H7 (cell line): ENCODE measurements at places on chromosomes 7 and 10. TPM values are rescaled to one million over a fixed set of nuclear protein-coding genes. Genes with fewer than 3 reads are reported as not detected.

The SLC16A12 gene
- 4.1 and 5.4 TPM in 2 replicates for total RNA-seq

The AS3MT gene
- 10.7 and 14.5 TPM in 2 replicates for total RNA-seq

The ZNF212 gene
- total RNA-seq: 9.7 and 10.7 TPM in 2 replicates

The NKX2-3 gene
- total RNA-seq: not detected in 2 replicates

The UPP1 gene
- total RNA-seq: 32.7 and 46.1 TPM in 2 replicates

The PRKCQ gene
- 12.7 and 17.4 TPM in 2 replicates for total RNA-seq

The ADCY1 gene
- 5.6 and 8.1 TPM in 2 replicates for total RNA-seq

The DGKB gene
- 0.26 and 0.52 TPM in 2 replicates for total RNA-seq

The XRCC2 gene
- 7.3 and 9.5 TPM in 2 replicates for total RNA-seq

The ITPRID1 gene
- total RNA-seq: 0.18 and 0.24 TPM in 2 replicates

The ITGA8 gene
- total RNA-seq: 0.03 TPM in 1 of 2 replicates, not detected in the other

GRCh38 chr7:92584953-92585352 is 5.2 kb downstream of the FAM133B start:
- DNase-seq: no peak

DNA sequence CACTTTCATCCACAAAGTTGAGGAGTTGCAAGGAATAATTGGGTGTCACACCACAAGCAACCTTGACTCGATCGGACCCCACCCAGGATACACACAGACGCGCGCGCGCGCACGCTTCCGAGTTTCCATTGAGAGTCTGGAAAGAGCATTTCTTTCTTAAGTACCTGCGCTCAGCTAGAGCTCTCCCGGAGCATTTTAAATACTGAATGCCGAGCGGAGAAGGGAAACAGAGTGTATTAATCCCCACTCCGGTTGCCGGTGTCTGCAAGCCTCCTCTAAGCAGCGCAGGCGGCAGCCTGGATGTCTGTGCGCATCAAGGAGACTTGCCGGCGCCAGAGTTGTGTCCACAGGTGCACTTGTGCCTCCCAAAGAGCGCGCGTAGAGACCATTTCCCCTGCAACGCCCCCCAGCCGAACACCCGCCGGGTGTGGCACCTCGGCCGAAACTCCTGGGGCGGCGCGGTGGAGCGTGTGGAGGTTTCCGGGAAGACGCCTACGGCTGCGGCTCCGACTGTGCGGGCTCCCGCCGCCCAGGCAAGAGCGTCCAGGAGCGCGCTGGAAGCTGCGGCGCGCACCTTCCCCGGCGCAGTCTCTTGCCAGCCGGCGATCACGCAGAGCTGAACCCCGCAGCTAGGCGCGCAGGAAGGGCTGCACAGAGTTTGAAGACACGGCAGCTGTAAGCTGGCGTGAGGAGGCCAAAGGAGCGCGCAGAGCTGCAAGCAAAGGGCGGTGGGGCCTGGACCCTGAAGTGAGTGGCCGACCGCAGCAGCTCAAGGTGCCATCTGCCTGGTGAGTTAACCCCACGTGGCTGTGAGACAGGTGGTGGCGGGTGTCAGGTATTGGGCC is 1.1 kb upstream of the FEZF1 start:
- peak; percentile 73 for DNase-seq

- no peak for DNase-seq
These were observed 59.4 kb downstream of the USP6NL start for GRCh38 chr10:11551916-11552602.

- no peak for DNase-seq
These were observed 638.2 kb upstream of the FZD8 start for GRCh38 chr10:36280321-36280741.

DNA sequence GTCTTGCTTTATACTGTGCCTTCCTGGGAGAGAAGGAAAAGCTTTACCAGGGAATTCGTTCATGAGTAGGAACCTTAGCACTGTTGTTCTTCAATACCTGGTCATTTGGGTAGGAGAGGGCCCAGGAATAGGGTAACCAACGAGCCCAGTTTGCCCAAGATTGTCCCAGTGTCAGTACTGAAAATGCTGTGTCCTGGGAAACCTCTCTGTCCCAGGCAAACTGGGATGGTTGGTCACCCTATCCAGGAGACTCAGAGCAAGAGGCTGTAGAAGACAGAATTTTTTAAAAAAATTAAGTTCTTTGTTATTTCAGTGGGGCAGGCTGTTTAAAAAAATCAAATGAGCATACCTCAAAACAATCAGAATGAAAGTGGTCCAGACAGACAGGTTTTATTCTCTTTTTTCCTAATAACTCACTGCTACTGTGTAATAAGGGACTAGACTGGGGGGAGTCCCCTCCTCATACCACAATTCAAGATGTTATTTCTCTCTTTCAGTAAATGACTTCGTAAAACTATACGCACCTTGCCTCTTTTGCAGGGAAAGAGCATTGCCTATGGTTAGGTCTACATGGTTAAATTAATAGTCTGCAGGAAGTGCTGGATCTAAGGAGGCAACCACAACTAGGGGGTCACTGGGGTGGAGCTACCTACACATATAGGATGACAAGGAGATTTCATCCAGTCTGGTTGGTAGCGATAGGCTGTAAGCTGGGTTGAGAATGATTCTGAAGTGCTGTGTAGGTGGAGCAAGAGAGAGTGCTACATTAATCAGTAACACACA is 41.1 kb upstream of the FAM133B start:
- DNase-seq: no peak

- no peak for DNase-seq
These were observed 609.0 kb upstream of the FZD8 start for GRCh38 chr10:36251068-36251467.

GRCh38 chr7:43758029-43758821 is at the start of gene BLVRA:
Gene BLVRA, plus strand, starts transcription at chr7:43758680. Its CDS starts 12,479 bp downstream, at chr7:43771159.
- DNase-seq: peak; percentile 97

DNA sequence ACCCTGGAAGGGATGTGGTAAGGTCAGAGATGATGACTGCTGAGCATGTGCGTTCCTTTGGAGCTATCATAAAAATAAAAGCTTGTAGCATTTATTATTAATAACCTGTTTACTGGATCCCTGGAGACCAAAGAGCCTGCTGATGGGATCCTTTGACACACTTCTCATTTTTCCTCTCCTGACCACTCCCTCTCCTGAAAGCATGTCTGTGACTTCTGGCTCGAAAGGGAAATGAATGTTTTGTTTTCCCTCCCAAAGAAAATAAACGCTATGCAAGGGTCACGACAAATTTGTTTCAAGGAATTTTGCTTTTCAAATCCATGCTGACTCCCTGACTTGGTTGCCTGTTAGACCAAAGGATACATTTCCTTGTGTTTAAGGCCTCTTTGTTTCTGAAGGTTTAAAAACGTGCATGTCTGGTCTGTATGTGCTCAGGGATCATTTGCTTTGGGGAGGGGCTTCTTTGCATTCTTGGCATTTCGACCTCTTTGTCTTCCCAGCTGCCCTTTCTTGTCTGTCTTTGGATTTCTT is 185.1 kb upstream of the AGK start:
- peak; percentile 60 for DNase-seq

DNA sequence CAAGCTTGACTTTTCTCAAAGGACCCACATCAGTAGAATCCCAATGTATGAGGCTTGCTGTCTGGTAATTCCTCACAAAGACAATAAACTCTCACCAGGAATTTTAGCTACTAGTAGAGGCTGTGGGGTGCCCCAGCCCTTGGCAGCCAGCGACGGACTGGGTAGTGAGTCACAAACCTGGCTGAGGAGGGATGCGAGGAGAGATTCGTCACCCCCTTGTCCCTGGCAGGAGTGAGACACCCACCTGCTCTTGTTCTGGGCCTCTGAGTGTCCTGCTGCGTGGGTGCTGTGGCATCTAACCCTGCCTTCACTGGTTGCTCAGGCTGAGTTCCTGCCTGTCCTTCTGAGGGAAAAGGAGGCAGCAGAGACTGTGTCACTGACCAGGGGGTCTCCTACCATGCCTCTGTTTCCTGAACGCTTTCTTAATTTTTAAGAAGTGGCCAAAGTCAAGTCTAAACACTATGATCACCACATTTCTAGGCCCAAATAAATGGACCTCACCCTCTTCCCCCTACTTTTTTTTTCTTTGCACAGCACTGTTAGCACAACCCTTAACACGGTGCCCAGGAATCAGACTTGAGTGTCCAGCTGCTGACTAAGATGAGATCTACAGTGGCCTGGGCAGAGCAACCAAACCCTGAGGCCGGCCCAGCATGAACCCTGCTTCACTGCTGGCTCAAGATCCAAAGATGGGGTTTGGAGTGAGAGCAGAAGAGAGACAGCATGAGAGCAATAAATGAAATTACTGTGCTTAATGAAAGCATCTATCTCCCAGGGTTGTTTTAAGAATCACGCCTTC is 146.4 kb downstream of the ANLN start:
- no peak for DNase-seq

- no peak for DNase-seq
These were observed 192.3 kb downstream of the EVX1 start for GRCh38 chr7:27434756-27435400.

- DNase-seq: no peak
These were observed 437.8 kb downstream of the PLXDC2 start for GRCh38 chr10:20254078-20254477.

GRCh38 chr7:148967032-148967372 is 61.3 kb downstream of the PDIA4 start:
- DNase-seq: no peak

- no peak for DNase-seq
These were observed 594.1 kb downstream of the PTPRN2 start for GRCh38 chr7:157993406-157994105.

- no peak for DNase-seq
These were observed 179.8 kb upstream of the AOAH start for GRCh38 chr7:36904101-36904500.

DNA sequence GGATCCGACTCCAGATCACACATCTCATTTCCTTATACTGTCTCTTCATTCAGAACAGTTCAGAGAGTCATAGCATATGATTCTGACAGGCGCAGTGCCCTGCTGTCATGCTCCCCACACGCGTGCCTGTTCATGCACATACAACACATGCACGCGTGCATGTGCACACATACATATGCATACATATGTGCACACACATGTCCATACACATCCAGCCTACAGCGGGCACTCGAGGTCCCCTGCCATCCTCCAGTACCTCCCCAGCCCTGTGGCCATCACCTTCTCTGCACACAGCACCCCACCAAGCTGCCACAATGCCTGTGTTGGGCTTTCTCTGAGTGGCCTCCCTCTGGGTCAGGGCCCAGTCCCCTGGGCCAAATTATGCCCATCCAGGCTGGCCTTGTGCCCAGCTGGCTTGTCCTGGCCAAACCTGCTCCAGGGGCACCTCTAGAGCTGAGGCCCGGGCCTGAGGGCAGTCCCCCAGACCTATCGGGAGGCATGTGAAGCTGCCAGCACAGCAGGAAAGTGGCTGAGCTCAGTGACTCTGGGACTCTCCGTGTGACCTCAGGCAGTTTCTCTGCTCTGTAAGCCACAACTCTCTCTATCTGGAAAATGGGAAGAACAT is 49.4 kb upstream of the RET start:
- peak; percentile 44 for DNase-seq

DNA sequence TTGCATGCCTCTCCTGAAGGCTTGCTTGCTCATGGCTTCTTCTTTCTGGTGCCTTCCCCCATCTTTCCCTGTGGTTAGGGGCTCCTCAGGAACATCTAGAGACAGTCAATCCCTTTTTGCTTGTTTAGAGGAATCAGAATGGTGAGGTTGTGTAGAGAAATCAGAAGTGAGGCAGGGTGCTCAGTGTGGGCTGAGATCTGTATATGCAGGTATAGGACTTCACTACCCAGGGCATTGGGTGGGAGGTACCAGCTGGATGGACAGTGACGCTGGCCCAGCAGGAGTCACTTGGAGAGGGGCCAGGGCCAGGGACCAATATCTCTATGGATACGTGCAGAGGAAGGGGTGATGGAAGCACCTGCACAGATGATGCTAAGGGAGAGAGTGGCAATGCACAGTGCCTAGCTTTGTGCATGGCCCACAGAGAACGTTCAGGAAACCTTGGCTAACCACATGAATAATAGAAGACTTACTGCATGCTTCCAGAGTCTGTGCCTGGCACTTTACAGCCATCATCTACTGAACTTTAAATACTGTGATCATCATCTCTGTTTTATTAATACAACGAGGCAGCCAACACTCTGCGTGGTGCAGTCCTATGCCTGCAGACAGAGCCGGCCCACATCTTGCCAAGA is 255.2 kb downstream of the ABCA13 start:
- peak; percentile 10 for DNase-seq

DNA sequence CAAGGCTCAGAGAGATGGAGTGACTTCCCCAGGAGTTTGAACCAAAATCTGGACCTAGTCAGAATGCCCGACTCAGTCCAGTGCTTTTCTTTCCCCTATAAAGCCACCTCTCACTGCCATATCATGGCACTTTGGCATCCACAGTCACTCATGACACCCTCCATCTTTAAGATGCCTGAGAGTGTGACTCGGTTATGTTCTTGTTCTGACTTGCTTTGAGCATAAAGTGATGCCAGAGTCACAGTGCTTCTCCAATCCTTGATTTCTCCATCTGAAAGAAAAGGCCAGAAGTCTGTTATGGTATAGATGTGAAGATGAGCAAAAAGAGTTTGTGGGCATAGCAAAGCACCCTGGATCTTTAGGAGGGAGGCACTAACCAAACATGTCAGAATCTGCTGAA is 538.1 kb downstream of the SORCS1 start:
- no peak for DNase-seq

DNA sequence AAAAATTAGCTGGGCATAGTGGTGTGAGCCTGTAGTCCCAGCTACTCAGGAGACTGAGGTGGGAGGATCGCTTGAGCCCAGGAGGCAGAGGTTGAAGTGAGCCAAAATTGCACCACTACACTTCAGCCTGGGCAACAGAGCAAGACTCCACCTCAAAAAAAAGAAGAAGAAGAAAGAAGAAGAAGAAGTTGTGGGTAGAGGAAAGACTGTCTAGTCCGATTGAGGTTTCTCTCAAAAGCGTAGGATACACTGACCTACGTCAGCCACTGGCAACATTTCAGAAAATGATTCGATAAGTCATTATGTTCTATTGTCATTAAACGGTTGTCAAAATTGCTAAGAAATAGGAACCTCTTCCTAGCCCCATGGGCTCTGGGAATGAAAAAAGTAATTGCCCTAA is 22.3 kb upstream of the RHBDD2 start:
- DNase-seq: no peak

- DNase-seq: no peak
These were observed 40.6 kb upstream of the CNPY1 start for GRCh38 chr7:155586843-155587440.

DNA sequence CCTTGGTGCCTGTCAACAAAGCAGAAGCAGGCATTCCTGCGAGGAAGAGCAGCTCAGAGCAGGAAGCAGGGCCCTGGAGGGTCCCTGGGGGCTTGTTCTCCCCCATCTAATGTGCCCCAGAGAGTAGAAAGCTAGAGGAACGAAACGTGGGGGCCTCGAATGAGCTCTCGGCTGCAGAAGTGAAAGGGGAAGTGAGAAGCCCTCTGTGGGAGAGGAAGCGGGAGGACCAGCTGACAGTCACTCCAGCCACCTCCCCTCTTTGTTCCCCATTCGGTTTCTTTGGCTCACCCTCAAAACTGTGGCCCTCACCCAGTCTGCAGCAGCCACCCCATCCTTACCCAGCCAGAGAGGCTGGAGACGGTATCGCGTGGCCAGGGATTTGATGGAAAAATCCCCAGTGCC is 25.0 kb downstream of the C10orf105 start:
- no peak for DNase-seq

DNA sequence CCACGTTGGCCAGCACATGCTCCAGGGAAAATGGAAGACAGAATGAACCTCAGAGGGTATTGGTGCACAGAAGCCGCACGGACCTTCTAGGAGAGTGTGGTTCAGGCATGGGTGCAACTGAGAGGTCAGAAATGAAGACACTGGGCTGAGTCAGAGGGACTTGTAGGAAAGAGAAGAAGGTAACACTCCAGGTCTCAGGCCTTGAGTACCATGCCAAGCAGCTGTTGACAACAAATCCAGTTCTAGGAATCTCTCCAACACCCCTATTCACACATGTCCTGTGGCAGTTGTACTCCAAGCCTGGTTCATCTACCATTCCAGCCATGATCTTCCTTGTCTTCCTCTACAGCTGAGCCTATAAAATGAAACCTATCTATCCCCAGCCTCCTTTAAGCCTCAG is 251.6 kb downstream of the USP6NL start:
- no peak for DNase-seq
